ENCODE measurements at places on chromosomes 4 and X.

- no peak for DNase-seq
Measured at GRCh38 chr4:173270312-173271027, 63.7 kb downstream of the HMGB2 start.

- no peak for DNase-seq
Measured at GRCh38 chr4:3316146-3316545, 23.3 kb downstream of the RGS12 start.

- no peak for DNase-seq
Measured at GRCh38 chrX:40145923-40146261, 48.1 kb upstream of the BCOR start.

- DNase-seq, result no peak
Measured at GRCh38 chrX:46904626-46905025, 7.6 kb upstream of the JADE3 start.

- DNase-seq, result no peak
Measured at GRCh38 chr4:142404191-142404611, 441.9 kb downstream of the INPP4B start.

GRCh38 chr4:156884183-156884582 lies 87.4 kb downstream of the PDGFC start:
- DNase-seq, result no peak

DNA sequence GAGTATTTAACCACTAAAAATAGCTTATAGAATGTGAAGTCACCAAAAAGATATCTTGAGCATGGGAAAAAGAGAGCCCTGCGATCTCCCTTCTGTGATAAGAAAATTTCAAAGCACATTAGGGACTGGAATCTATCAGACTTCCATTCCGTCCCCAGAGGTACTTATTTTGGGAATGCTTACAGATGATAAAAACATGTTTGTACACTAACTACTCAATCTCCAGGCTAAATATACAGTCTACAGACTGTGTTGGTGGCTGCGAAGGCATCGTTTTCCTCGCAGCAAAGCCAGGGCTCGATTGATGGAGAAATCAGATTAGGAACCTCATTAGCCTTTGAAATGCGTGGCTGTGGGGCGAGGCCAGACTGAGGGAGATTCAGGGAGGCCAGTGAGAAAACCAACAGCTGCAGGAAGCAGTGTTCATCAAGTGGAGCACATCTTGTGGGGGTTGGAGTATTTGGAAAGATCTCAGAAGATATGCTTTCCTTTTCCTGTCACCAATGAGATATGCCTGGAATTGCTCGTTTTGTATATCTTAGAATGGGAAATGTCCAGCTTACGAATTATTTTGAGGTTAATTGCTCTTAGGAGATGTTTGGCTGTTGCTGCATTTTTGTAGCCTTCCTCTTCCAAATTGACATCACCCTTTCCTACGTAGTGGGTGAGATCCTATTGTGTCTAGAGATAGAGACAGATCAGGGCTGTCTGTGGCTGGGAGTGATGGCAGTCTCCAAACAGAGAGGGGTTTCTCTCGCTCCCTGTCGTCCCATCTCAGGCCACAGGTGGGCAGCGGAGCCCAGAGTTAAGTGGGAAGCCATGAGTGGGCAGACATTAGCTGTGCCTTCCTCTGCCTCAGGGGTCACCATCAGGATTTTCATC lies 224.9 kb upstream of the FAT1 start:
- DNase-seq, result no peak

GRCh38 chr4:41525129-41525528 lies 12.8 kb upstream of the LIMCH1 start:
- no peak for DNase-seq

DNA sequence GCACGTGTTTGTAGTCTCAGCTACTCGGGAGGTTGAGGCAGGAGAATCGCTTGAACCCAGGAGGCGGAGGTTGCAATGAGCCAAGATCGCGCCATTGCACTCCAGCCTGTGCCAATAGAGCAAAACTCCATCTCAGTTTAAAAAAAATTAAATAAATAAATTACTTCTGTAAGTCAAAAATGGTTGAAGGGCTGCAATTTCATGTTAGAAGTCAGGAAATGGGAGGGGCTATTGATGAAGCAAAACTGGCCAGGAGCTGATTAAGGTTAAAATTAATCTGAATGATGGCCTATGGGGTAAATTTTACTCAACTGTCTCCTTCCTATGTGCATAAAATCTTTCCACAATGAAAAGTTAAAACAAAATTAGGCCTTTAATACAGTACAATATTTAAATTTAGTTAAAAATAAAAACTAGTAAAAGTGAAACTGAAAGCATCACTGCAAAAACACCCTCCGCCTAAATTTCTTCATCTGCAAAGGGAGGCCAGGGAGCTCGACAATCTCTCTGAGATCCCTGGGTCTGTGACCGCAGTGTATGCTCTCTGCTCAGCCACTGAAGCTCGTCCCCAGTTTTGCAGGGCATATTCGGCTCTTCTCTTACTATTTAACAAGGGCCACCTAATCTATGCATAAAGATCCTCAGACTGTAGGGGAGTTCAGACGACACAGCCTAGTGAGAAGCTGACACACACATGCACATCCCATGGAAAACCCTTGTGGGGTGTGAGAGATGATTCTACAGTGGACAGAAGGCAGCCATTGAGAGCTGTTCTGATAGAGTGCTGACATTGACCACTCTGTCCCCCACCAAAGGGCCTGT lies 57.2 kb downstream of the IRF2 start:
- no peak for DNase-seq

DNA sequence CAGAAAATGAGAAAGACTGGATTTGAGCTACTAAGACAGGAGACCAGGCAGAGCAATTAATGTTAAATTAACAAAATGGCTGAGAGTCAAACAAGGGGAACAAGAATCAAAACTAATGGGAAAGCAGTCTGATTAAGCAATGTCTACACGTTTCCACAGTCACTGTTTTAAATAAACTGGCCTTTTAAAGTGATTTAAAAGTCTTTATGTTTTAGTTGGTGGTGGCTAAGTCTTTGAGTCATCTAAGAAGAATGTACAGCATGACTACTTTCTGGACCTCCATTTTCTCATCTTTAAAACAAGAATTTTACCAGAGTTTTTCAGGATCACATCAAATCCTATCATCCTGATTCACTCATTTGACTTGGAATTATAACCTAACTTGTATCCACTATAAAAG lies 233.8 kb downstream of the ENOX2 start:
- DNase-seq, result no peak

DNA sequence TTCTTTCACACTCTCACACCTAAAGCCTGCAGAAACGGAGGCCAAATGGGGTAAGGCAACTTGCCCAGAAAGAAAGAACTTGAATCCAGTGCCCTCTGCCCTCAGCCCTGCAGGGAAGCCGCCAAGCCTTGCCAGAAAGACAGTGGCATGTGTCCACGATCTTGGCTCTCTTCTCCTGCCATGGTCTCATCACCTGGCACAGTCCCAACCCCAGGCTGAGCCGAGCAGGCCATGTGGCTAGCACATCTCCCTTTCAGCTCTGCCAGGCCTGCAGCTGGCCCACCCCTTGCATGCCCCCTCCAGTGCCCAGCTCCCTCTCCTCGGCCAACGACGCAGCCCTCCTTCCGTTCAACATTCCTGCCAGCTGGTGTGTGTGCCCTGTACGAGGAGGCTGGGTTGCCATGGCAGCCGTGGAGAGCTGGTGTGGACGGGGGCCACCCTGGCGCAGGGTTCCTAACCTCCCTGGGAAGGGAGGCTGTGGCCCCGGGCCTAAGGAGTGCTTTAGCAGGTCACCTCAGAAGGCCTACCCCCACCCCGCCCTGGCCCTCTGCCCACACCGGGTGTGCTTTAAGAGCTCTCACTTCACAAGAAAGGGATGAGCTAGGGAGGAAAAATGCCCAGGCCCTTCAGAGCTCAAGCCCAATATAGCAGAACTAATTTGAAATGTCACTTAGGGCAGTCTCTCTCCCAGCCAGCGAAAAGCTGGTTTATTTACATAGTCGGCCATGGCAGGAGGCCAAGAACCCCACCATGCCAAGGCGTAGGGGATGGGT lies 73.0 kb upstream of the PJA1 start:
- DNase-seq, result no peak

DNA sequence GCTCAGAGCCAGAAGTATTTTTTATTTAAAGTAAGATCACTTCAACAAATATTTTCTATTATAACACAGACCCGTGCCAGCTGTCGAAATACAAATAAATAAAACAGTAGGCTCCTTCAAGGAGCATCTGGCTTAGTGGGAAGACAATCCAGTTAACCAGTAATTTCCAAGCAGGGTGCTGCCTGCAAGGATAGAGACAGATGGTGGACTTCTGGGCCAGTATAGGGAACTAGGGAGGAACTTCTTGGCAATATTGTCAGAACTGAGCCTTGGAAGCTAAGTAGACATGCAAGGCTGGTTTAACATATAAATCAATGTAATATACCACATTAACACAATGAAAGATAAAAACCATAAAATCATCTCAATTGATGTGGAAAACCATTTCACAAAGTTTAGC lies 17.0 kb upstream of the MTMR1 start:
- no peak for DNase-seq

DNA sequence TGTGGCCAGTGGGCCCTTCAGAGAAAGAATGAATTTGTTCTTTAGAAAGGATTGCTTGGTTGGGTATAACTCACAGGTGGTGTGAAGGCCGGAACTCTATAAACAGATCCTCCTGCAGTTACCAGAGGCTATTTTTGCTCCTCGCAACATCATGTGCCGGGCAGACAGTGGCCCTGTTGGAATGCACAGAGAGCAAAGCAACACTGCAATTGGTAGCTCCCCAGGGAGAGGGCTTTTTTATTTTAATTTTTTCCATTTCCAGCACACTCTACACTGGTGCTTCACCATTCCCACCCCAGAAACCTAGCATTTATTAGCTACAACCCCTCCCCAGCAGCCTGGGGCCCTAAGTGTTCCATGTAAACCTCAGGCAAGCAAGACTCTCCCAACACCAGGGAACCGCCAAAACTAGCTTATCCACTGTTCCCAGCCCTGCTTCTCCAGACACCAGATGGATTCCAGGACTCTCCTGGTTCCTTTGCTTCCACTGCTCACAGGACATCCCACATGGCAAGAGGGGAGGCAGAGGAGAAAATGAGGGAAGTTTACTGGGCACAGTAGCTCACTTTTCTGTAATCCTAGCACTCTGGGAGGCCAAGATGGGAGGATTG lies 75.1 kb upstream of the TMEM164 start:
- no peak for DNase-seq

DNA sequence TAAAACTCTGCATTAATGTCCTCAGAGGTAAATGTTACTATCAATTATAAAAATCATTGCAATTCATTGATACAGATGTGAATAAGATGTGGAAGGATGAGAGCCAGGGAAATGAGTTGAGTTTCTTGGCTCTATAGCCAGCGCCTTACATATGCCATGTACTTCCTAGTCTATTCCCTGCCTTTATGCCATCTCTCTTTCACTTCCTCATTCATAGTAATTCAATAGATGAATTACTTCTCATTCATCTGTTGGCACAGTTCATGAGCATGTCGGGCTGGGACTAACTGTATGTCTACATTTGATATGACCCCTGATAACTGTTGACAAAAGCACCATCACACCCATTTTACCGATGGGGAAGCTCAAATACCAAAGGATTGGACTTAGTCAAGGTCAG lies 55.7 kb downstream of the LNX1 start:
- DNase-seq, result no peak

DNA sequence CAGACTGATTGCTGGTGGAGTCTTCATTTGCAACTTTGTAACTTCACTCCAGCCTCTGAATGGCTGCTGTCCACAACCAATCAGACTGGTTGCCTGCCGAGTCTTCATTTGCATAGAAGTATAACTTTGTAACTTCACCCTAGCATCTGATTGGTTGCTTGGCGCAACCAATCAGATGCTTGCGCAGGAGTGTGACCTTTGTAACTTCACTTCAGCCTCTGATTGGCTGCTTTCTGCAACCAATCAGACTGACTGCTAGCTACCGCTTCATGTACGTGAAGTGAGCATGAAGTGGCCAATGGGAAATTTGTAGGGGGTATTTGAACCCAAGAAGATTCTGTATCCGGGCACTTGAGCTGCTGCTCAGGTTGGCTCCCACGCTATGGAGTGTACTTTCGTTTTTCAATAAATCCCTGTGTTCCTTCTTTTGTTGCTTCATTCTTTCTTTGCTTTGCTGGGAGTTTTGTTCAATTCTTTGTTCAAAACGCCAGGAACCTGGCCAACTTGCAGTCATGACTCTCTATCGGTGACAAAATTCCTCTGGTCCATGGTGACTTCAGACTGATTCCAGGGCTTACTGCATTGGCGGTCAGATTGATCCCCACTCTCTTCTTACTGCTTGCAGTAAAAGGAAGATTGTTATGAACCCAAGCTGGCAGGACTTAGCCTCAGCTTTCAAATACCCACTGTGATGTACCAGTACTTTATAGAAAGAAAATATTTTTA lies 46.4 kb upstream of the FGG start:
- DNase-seq, result no peak

DNA sequence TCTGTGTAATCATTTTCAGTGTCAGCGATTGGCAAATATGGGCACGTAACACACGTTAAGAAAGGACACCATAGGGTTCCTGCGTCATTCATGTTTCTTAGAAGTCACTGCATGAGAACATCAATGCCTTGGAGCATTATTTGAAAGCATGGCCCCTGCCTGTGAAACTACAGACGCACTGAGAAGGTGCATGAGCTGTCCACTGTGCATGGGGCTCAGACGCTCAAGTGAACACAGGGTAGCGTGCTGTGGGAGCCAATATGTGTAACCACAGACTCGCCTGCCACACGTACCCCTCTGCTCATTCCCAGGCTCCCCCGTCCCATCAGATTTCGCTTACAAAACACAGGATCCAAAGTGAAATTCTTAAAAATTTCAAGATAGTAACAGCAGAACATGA lies 6.5 kb downstream of the PPP2R2C start:
- no peak for DNase-seq

GRCh38 chrX:4841216-4841745 lies 1127.8 kb upstream of the PRKX start:
- DNase-seq, result no peak

GRCh38 chrX:40835526-40835925 lies 100.2 kb upstream of the MED14 start:
- no peak for DNase-seq

DNA sequence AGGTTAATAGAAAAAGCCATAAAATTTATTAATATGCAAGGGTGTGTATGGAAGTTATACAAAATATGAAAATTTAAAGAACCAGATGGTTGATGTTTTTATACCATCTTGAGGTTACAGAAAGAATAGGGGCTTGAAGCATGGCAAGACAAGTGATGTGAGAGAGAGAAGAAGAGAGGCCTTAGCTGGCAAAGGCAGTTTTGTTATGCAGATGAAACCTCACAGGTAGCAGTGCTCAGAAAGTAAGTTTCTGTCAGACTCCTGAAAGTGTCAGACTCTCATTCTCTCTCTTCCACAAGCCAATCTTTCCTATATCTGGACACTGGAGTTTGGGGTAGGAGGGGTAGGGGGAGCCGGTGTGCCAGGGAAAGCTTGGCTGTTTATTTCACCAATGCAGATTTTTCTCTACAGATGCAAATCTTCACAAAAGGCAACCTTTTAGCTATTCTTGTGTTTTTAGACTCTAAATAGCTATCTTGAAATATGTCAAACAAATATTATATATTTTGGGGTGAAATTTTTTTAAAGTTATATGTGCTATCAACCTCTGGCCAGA lies 124.5 kb downstream of the CFAP299 start:
- DNase-seq, result no peak

DNA sequence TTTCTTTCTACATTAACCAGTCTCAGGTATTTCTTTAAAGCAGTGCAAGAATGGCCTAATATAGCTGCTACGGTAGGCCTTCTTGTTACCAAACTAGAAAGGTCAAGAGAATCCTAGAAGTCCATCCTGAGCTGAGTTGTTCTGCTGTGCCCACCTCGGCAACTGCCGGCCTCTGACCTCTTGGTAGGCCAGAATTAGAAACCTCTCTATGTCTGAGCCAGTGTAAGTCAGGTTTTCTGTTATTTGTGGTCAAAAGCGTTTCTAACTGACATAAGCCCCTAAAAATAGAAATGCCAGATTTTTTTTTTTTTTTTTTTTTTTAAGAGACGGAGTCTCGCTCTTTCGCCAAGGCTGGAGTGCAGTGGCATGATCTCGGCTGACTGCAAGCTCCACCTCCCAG lies 43.1 kb downstream of the SOWAHB start:
- no peak for DNase-seq
